ENCODE measurements at places on chromosomes 2 and 18.

DNA sequence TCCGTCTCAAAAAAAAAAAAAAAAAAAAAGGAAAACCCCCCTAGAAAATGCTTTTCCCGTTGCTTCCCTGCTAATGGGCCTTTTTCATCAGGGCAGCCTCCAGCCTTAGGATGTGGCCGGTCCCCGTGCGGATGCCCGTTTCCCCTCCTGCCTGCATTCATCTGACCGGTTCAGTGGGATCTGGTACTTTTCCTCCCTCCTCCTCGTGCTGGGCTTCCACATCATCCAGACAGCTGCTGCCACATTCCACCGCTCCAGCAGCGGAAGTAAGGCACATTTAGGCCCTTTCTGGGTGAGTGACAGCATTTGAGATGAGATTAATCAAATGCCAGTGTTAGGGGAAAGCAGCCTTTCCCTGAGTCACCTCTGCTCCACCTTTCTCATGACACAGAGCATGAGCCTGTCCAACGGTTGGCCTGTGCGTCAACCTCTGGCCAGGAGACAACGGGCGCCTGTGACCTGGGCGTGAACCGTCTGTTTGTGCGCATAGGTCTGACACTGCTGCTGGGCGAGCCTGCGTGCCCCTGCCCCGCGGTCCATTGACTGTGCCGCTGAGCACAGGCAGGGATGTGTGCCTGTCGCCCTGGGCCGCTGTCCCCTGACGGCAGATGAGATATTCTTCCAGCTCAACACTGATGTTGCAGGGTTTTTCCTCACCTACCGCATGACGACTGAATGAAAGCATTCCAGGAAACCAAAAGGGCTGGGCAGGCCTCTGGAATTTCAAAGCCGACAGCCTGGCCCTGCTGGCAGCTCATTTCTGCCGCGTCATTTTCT, 174.0 kb downstream of the TGIF1 start:
- peak; percentile 99 for DNase-seq

GRCh38 chr18:3706279-3707097, 256.5 kb downstream of the TGIF1 start:
- DNase-seq: peak; percentile 99

GRCh38 chr2:16747257-16747656, 81.6 kb upstream of the CYRIA start:
- no peak for DNase-seq

DNA sequence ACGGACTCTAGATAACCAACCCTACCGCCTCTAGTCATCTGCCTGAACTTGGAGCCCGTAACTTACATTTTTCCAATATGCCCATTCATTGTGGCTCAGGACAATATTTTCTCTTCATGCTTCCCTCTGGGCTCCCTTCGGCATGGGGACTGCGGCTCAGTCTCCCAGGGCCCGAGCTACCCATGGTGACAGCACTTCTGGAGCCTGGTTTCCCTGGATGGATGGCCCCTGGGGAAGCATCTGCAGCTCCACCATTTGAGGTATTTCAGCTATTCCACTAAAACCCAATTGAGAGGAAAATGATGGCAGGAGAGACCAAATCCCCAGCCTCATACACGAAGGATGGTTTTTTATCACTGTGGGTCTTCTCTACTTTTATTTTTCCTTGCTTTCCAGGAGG, 74.3 kb downstream of the KIF5C start:
- DNase-seq: no peak

DNA sequence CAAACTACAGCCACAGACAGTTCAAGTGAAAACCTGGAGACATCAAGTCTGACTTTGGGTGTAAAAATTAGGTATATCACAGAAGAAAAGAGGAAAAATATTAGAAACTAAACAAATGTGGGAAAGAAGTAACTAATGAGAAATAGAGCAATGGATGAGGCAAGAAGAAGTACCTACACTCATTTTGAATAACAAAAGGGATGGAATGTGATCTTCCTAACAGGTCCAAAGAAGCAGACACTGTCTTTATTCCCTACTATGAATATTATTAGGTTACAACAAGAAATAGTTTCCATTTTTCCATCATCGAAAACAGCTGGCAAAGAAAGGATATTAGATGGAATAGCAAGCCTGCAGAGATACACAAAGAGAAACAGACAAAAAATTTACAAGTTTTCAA, 486.3 kb upstream of the FSHR start:
- no peak for DNase-seq

GRCh38 chr18:69715191-69715795, 232.4 kb downstream of the CD226 start:
- peak; percentile 18 for DNase-seq

All from OCI-M1 (cell line).